Occipital lobe (tissue), 3 donors: ENCODE measurements at places on chromosomes 2 and 18. TPM values are rescaled to one million over a fixed set of nuclear protein-coding genes. Genes with fewer than 3 reads are reported as not detected.

Gene BOLL
- total RNA-seq, result not detected

- DNase-seq, result no peak
Measured at GRCh38 chr2:31203916-31204315, 13.4 kb downstream of the CAPN14 start.

DNA sequence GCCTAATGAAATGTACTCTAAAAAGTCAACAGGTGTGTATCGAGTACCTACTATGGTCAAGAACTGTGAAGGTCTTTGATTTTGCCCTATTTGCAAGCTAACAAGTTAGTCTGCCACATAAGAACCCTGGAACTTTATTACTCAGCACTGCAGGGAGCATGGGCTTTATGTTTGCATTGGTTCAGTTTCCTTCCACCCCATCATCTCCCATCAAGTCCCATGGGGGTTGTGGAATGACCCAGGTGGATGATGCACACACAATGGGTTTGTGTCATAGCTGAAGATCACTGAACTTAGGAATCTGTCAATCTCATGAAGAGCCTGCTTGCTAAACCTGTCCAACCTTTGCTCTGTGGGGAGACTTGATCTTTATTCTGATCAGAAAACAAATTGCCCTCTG is 265.5 kb downstream of the RPRM start:
- DNase-seq, result no peak

DNA sequence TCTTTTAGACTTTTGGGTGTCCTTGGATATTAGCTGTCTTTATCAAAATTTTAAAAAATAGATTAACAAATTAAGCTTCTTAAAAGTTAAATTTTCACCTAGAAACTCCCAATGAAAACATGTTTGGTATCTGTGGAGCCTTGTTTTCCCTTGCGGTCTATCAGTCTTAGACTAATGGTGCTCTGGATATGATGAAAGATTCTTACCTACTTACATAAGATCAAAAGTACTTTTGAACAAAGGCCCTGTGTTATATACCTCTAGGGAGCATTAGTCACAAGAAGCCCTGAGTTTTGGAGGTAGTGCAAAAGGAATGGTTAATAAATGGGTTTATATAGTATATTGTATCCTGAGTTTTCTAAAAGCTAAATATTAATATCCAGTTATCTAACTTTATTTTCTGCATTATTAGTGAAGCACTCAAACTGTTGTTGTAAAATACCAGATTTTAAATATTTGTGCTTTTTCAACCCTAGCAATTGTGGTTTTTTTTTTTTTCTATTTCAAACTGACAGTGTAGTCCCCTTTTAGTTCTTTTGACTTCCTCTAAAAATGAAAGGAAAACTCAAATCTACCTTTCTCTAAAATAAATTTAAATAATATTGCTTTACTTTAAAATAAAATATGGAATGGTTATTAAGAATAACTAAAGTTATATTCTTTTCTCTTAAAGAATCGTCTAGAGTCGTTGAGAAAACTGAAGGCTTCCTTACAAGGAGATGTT is 18.1 kb downstream of the NDC80 start:
- no peak for DNase-seq

DNA sequence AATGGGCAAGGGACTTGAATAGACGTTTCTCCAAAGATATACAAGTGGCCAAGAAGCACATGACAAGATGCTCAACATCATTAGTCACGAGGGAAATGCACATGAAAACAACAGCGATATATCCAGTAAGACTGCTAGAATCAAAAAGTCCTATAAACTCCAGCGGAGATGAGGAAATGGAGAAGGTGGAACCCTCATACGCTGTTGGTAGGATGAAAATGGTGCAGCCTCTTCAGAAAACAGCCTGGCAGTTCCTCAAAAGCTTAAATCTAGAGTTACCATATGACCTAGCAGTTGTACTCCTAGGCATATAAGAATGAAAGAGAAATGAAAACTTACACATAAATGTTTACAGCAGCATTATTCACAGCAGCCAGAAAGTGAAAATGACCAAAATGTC is 48.1 kb downstream of the HPCAL1 start:
- DNase-seq, result no peak

GRCh38 chr2:86825693-86826381 is 35.1 kb upstream of the CD8A start:
- no peak for DNase-seq

DNA sequence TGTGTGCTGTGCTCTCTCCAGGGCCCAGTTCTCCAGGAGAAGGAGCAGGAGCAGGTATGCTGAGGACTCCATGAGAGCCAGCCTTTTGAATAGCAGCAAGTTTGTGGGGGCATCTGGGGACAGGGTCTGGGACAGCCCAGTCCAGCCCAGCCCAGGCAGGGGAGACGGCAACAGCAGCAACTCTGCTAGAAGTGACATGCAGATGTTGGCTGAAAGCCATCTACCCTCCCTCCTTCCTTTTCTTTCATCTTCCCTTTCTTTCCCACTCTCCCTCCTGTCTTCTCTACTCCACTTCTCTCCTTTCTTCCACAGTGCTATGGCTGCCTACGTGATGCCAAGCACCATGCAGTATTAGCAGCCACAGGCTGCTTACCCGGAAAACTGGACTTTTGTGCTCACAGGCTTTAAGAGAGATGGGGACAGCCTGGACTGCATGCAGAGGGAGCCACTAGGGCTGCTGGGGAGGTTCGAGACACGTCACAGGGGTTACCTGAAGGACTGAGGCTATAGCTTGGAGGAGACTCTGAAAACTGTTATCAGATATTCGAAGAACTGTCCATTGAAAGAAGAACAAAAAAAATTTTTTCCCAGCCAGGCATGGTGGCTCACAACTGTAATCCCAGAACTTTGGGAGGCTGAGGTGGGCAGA is 23.8 kb upstream of the YWHAQ start:
- no peak for DNase-seq

DNA sequence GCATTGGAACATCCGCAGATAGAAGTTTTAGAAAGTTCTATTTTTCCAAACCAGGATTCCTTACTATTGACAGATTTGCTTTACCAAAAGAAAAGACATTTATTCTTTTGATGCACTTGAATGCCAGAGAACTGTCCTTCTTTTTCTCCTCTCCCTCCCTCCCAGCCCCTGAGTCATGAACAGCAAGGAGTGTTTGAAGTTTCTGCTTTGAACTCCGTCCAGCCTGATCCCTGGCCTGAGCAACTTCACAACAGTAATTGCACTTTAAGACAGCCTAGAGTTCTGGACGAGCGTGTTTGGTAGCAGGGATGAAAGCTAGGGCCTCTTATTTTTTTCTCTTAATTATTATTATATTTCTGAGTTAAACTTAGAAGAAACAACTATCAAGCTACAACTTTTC is 33.6 kb downstream of the APCDD1 start:
- no peak for DNase-seq

DNA sequence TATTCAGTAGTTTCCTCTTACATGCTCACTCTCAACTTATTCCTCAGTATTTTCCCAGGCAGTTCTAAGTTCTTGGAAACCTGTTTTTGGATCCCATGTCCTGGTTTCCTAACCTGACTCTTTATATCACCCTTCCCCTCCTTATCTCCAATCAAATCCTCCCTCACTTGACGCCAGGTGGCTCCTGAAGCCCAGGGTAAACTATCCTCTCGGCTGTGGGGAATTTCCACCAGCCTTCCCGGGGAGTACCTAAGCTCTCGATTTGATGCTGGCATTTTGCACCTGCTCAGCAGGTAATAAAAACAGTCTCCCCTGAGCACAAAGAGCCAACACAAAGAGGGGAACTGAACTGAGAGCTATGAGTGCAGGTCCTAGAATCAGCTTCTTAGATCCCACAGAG is 538.0 kb downstream of the SLC4A3 start:
- DNase-seq, result no peak
